ENCODE measurements at places on chromosomes 7 and 10.

- H3K27ac ChIP-seq, result no peak overlapping the region
- DNase-seq, result no peak
- H3K27me3 ChIP-seq, result no peaks in the 10 kb centered on the region
- H3K4me1 ChIP-seq, result peaks cover 6% of the 10 kb centered on the region
- no peak overlapping the region for H3K4me3 ChIP-seq
- H3K36me3 ChIP-seq, result no peaks in the 10 kb centered on the region
Measured at GRCh38 chr7:150857276-150858055, 5.1 kb downstream of the AOC1 start.

DNA sequence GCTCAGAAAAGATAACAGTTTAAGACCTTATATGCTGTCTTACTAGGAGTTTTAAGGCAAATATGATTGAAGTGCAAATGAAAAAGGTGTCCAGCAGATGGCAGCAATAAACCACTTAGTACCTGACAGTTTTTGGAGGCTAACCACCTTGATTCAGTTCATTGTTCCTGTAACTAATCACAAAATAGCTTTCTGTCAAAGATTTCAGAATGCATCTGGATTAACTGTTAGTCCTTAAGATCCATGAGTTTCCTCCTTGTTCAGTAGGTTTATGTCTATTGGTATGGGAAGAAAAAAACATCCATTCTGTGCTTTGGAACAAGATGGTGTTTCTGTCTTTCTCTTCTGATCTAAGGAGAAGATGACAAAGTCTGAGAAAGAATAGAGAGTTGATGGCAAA lies 46.6 kb downstream of the CCSER2 start:
- H3K27ac ChIP-seq, result no peak overlapping the region
- H3K4me3 ChIP-seq, result no peak overlapping the region
- no peaks in the 10 kb centered on the region for H3K4me1 ChIP-seq
- DNase-seq, result peak; percentile 81

GRCh38 chr7:15571301-15571878 lies 9.6 kb upstream of the AGMO start:
- no peak for DNase-seq
- H3K27ac ChIP-seq, result no peak overlapping the region
- H3K27me3 ChIP-seq, result no peaks in the 10 kb centered on the region
- no peaks in the 10 kb centered on the region for H3K4me1 ChIP-seq

DNA sequence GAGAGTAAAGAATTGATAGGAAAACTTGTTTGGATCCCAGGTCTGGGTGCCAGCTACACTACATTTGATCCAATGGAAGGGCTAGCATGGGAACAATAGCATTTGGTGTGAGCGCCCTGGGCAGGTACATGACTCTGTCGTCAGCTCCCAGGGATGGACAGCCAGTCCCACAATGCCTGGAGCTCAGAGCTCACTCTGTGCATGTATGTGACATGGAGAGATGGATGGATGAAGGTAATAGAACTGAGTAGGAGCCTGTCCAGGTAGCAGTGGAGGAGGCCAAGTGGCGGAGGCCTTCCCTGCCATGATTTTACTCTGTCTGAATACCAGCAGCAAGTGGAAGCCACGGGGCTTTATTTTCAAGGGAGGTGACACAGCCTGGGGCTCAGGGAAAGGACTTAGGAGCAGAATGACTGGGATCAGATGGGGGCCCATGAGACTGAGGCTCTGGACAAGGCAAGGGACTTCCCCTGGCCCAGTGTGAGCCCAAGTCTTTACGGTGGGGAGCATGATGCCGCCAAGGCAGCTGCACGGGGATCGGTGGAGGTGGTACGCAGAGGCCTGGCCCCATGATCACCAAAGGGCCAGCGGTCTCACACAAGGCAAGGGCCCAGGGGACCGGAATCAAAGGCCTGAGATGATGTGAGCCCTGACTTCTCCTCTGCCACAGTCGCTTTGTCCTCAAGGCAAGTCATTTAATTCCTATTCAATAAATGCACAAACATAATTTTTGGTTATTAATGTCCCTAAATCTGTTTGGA lies 5.9 kb downstream of the PTPRE start:
- H3K4me3 ChIP-seq, result no peak overlapping the region
- H3K27ac ChIP-seq, result no peak overlapping the region
- DNase-seq, result no peak
- no peaks in the 10 kb centered on the region for H3K36me3 ChIP-seq
- H3K4me1 ChIP-seq, result peaks cover under 1% of the 10 kb centered on the region
- peaks cover 8% of the 10 kb centered on the region for H3K27me3 ChIP-seq

- DNase-seq, result peak; percentile 53
- H3K27me3 ChIP-seq, result no peaks in the 10 kb centered on the region
- peaks cover 8% of the 10 kb centered on the region for H3K4me1 ChIP-seq
Measured at GRCh38 chr10:11483201-11484148, 128.0 kb downstream of the USP6NL start.

DNA sequence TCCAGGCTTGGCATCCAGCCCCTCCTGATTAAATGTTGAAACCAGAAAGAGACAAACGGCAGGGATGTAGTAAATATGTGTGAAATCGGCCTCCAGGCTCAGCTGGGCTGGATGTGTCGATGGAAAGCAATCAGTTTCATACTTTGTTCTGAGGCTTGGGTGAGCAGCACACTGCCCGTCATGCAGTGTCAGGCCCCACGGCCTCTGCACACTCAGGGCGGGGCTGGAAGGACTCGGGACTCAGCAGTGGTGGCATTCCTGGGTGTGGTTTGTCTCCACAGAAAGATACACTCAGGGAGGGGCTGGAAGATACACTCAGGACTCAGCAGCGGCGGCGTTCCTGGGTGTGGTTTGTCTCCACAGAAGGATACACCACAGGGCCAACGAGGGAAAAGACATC lies 22.0 kb downstream of the ADGRA1 start:
- peaks cover 41% of the 10 kb centered on the region for H3K27me3 ChIP-seq
- DNase-seq, result no peak
- no peak overlapping the region for H3K4me3 ChIP-seq
- H3K27ac ChIP-seq, result no peak overlapping the region
- no peaks in the 10 kb centered on the region for H3K36me3 ChIP-seq
- peaks cover 3% of the 10 kb centered on the region for H3K4me1 ChIP-seq

GRCh38 chr7:55396233-55396785 lies 31.2 kb downstream of the LANCL2 start:
- H3K4me1 ChIP-seq, result no peaks in the 10 kb centered on the region
- H3K27ac ChIP-seq, result no peak overlapping the region
- DNase-seq, result no peak
- no peak overlapping the region for H3K4me3 ChIP-seq
- H3K27me3 ChIP-seq, result no peaks in the 10 kb centered on the region

All from common myeloid progenitor, CD34-positive (primary cell).